ENCODE measurements at places on chromosomes 12 and 14.

GRCh38 chr12:4107436-4107878, 166.1 kb upstream of the CCND2 start:
- peak; percentile 68 for DNase-seq

DNA sequence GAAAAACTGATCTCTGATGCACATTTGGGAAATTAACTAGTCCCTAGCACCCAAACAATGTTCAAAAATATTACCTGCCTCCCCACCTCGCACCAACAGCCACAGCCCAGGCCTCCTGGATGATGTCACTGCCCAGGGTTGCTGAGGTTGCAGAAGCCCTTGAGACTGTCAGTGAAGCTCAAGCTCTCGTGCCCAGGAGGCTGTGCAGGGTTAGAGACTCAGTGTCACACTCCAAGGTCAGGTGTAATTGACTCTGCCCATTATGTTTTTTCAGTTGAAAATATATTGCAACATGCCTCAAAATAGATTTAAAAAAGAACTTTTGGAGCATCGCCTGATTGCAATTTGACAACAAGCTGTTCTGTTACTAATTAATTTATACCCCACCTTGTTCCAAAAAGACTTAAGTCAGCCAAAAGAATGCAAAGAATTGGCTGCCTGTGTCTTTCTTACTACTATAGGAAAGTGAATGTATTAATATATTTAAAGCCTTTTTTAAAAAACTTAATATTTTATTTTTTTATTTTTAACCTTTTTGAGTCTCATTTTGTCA, 72.3 kb downstream of the CMAS start:
- no peak for DNase-seq

- no peak for DNase-seq
These were observed 35.9 kb upstream of the GSC start for GRCh38 chr14:94805680-94806288.

GRCh38 chr14:82562881-82563280, 1029.2 kb upstream of the SEL1L start:
- DNase-seq = no peak
